ENCODE measurements at places on chromosomes 7 and 10. TPM values are rescaled to one million over a fixed set of nuclear protein-coding genes. Genes with fewer than 3 reads are reported as not detected.

MXI1 gene
- 69.6 TPM for total RNA-seq

FAM237B gene
- total RNA-seq = not detected

PPP1R17 gene
- not detected for total RNA-seq

VPS37D gene
- total RNA-seq = not detected

SPDYE3 gene
- not detected for total RNA-seq

FANK1 gene
- 1.7 TPM for total RNA-seq

EPHA1 gene
- total RNA-seq = 2.4 TPM

NKX6-2 gene
- not detected for total RNA-seq

CACNA2D1 gene
- total RNA-seq = not detected

ANKIB1 gene
- total RNA-seq = 34.4 TPM

CACUL1 gene
- 22.5 TPM for total RNA-seq

CALCR gene
- not detected for total RNA-seq

AGFG2 gene
- 59.9 TPM for total RNA-seq
